Naive thymus-derived CD4-positive, alpha-beta T cell (primary cell): ENCODE measurements at places on chromosomes 4 and X. TPM values are rescaled to one million over a fixed set of nuclear protein-coding genes. Genes with fewer than 3 reads are reported as not detected.

Gene GRK4
- 2.5 and 4.0 TPM in 2 replicates for total RNA-seq

Gene PRMT9
- total RNA-seq: 15.9 TPM

Gene ENPP6
- total RNA-seq: not detected

GRCh38 chrX:124557976-124558375 lies 211.6 kb downstream of the SH2D1A start:
- no peak overlapping the region for H3K4me3 ChIP-seq
- H3K36me3 ChIP-seq: no peaks in the 10 kb centered on the region
- H3K4me1 ChIP-seq: no peaks in the 10 kb centered on the region
- H3K27ac ChIP-seq: no peak overlapping the region
- DNase-seq: no peak
- no peaks in the 10 kb centered on the region for H3K27me3 ChIP-seq

DNA sequence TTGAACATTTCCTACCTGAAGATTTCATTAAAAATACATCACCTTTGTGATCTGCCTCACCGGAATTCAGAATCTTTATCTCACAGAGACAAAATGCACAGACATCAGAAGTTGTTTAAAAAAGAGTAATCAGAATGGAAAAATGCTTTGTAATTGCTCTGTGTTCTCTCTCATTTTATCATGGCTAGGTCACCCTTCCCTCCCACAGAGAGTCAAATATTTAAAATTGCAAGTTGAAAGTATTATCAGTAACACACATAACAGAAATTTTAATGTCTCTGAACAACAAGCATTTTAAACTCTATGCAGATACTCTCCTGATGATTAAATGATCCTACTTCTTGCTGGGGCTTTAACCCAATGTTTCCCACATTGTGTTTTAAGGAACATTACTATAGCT lies 362.0 kb downstream of the CBLL2 start:
- H3K4me1 ChIP-seq: no peaks in the 10 kb centered on the region
- no peaks in the 10 kb centered on the region for H3K27me3 ChIP-seq
- no peak for DNase-seq
- H3K27ac ChIP-seq: no peak overlapping the region
- H3K36me3 ChIP-seq: no peaks in the 10 kb centered on the region

- peaks cover 54% of the 10 kb centered on the region for H3K4me1 ChIP-seq
- DNase-seq: peak; percentile 77
- peak overlapping the region; percentile 88 for H3K27ac ChIP-seq
- no peaks in the 10 kb centered on the region for H3K27me3 ChIP-seq
These were observed 5.0 kb downstream of the TACC3 start for GRCh38 chr4:1726146-1726934.

- DNase-seq: no peak
- no peak overlapping the region for H3K27ac ChIP-seq
- no peaks in the 10 kb centered on the region for H3K36me3 ChIP-seq
- H3K4me1 ChIP-seq: no peaks in the 10 kb centered on the region
These were observed 156.6 kb downstream of the AMMECR1 start for GRCh38 chrX:110161361-110161686.

- no peak for DNase-seq
- no peaks in the 10 kb centered on the region for H3K27me3 ChIP-seq
- H3K4me3 ChIP-seq: no peak overlapping the region
- H3K4me1 ChIP-seq: peaks cover 33% of the 10 kb centered on the region
- no peak overlapping the region for H3K27ac ChIP-seq
- peaks cover 22% of the 10 kb centered on the region for H3K36me3 ChIP-seq
These were observed 3.3 kb downstream of the SLC25A6 start for GRCh38 chrX:1388651-1389050.

GRCh38 chr4:16026160-16026761 lies 57.6 kb downstream of the PROM1 start:
- H3K27me3 ChIP-seq: no peaks in the 10 kb centered on the region
- H3K36me3 ChIP-seq: no peaks in the 10 kb centered on the region
- H3K4me3 ChIP-seq: no peak overlapping the region
- DNase-seq: peak; percentile 36
- H3K4me1 ChIP-seq: no peaks in the 10 kb centered on the region

GRCh38 chrX:145919400-145919799 lies 101.8 kb downstream of the SLITRK2 start:
- no peaks in the 10 kb centered on the region for H3K27me3 ChIP-seq
- H3K36me3 ChIP-seq: no peaks in the 10 kb centered on the region
- DNase-seq: no peak
- H3K4me3 ChIP-seq: no peak overlapping the region

GRCh38 chr4:182478475-182478874 lies 235.3 kb downstream of the TENM3 start:
- H3K27ac ChIP-seq: no peak overlapping the region
- H3K4me1 ChIP-seq: no peaks in the 10 kb centered on the region
- H3K27me3 ChIP-seq: no peaks in the 10 kb centered on the region
- H3K36me3 ChIP-seq: no peaks in the 10 kb centered on the region

GRCh38 chr4:82866706-82867385 lies 24.1 kb downstream of the SEC31A start:
- H3K27ac ChIP-seq: peak overlapping the region; percentile 56
- no peak overlapping the region for H3K4me3 ChIP-seq
- H3K27me3 ChIP-seq: no peaks in the 10 kb centered on the region
